ENCODE measurements at places on chromosomes 2 and 18.

DNA sequence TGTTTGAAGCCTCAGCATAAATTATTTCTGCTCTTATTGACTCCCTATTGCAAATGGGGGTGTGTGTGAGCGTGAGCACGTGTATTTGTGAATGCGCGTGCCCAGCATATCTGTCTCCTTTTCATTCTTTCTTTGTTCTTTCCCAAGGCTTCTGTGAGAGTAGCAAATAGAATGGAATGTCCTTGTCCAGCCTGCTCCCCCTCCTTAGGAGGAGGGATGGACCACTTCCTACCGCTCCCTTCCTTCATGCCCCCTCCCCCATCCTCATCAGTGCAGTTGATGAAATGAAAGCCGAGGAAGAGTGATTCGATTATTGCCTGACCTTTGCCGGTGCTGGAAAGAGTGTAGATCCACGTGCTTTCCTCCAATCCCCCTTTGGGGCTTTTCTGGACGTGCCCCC lies 102.0 kb downstream of the CPO start:
- no peak for DNase-seq

GRCh38 chr2:206832873-206833272 lies 67.5 kb downstream of the FASTKD2 start:
- DNase-seq: no peak

DNA sequence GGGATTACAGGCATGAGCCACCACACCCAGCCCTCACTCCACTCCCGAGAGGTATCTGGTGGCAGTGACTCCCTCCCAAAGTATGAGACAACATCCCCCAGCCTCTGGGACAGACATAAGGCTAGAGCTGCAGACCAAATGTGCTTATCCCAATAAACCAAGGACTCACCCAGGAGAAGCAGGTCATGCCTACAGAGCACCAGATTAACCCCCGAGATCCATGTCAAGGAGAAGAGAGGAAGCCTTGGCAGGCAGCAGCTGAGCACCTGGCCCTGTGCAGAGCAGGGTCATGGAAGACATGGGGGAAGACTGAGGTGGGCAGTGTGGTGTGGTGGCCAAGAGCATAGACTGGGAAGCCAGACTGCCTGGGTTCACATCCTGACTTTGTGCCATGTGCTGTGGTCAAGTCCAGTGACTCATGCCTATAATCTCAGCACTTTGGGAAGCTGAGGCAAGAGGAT lies 7.2 kb downstream of the RAB11FIP5 start:
- DNase-seq: no peak

GRCh38 chr18:76981396-76981968 lies 151.1 kb downstream of the MBP start:
- DNase-seq: no peak

DNA sequence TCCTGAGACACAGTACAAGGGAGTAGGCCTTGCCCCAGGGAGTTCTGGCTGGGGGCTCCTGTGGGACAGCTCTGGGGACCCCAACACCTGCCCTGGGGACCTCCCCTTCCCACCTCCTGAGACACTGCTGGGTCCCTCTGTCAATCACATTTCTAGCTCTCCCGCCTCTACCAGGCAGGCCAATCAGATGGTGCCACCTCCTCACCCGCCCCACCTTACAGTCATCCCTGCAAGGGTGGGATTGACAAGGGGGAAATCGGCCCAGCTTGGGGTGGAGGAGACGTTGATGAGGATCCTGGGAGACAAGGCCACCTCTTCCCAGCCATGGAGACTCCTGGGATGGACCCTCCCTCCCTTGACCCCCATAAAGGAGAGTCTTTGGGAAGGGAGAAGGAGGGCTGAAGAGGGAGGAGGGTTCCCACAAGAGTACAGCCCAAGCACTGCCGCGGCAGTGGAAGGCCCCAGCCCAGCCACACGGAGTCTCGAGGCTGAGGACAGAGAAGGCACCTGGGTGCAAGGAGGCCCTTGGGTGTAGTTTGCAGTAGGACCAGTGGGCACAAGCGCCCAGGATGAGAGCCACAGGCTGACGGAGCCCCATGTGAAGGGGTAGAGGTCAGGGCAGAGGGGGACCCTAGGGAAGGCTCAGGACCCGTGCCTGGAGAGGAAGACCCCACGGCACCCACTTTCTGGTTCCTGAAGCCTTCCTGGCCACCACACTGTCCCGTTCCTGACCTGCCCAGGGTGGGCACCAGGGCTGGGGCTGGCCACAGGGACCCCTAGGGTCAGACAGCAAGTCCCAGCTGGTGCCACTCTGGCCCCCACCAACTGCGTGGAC lies 109.9 kb upstream of the OTOS start:
- no peak for DNase-seq

- DNase-seq: no peak
Measured at GRCh38 chr2:219129589-219129988, 31.0 kb downstream of the NHEJ1 start.

DNA sequence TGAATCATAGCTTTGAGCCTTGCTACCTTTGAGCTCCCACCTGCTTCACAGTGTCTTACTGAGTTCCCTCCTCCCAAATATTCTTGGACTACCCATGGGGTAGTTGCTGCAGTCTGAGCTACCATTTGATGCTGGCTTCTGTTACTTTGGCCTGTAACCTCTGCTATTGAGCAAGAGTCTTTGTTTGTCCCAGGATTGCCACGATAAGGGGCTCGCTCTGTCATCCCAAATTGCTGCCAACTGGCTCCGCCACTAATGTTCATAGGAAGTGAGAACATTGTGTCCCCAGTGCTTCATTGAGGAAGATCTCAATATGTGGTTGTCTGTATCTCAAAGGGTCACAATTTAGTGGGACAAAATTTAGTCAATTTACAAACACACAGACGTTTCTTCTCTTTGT lies 103.8 kb downstream of the TRIM43 start:
- no peak for DNase-seq

DNA sequence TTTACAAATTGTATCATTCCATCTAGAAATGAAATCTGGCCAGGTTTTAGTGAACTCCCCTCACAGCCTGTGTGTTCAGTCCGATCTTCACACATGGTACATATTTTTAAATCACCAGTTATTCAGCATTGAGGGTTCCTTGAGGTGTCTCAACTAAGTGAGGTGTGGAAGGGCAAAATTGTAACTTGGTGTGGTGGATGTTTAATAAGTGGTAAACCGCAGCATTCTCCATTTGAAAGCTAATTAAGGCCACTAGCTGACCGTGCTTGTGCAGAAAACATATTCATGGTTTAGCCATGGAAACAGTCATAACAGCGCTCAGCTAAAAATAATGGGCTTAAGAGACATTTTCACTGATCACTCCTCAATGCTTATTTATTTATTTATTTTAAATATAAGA lies 786.2 kb upstream of the FANCL start:
- no peak for DNase-seq

GRCh38 chr2:156470975-156471583 lies 34.9 kb downstream of the GPD2 start:
- no peak for DNase-seq

DNA sequence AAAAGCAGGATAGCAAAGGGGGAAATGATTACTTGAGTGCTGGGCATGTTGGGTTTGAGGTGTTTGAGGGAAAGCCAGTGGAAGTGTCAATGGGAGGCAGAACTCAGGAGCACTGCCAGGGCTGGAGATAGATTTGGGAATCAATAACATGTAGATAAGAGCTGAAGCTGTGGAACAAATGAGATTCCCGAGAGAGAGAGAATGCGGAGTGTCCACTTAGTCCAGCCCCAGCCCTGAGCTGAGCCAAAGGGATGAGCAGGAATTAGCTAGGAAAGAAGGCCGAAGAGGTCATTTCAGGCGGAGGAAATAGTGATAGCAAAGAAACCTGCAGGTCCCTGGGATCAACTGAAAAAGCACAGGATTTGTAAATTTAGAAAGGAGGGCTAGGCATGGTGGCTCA lies 21.2 kb upstream of the YES1 start:
- no peak for DNase-seq

DNA sequence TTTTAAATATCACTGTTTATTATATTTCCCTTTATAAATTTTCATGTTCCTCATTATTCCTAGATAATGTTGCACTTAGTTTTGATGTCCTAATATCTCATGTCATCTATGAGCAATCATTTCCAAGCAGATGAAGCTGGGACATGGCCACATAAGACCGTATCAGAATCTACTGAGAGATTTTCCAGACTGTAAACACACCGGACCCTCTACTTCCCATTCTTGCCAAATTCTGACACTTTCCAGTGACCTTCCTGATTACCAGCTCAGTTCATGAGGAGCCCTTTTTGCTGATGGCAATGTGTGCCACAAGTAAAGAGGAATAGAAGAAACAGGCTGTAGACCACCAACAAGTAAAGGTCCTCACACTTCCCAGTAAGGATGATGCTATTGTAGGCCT lies 20.3 kb upstream of the PDE1A start:
- DNase-seq: no peak

GRCh38 chr2:236393101-236393500 lies 128.9 kb upstream of the ASB18 start:
- DNase-seq: no peak

DNA sequence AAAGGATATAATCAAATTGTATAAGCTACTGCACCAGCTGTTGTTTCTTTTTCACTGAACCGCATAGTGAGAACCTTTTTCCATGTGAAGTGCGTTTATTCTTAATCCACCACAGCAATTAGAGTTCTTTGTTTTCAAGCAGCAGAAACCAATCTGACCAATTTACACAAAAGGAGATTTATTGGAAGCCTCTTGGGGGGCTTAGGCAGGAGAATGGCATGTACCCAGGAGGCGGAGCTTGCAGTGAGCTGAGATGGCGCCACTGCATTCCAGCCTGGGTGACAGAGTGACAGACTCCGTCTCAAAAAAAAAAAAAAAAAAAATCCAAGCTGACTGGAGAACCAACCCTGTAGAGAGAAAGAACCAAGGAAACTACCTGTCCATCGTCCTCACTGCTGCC lies 10.0 kb downstream of the ADNP2 start:
- no peak for DNase-seq

DNA sequence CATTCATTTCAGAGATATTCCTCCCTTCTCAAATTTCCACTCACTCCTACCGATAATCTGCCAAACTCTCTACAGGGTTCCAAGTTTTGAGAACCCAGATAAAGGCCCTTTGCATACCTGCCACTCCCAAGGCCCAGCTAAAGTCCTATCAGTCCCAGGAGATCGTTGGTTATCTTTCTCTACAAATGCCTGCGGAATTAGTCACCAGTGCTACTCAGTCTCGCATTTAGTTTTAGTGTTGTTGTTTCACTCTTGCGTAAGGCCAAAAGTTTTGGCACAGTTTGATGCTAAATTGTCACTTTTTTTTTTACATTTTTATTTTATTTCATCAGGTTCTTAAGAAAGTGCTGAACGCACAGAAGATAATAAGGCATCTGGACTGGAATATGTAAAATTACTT lies 29.2 kb upstream of the SETBP1 start:
- DNase-seq: no peak

GRCh38 chr2:110891626-110892025 lies 159.3 kb downstream of the ACOXL start:
- no peak for DNase-seq

DNA sequence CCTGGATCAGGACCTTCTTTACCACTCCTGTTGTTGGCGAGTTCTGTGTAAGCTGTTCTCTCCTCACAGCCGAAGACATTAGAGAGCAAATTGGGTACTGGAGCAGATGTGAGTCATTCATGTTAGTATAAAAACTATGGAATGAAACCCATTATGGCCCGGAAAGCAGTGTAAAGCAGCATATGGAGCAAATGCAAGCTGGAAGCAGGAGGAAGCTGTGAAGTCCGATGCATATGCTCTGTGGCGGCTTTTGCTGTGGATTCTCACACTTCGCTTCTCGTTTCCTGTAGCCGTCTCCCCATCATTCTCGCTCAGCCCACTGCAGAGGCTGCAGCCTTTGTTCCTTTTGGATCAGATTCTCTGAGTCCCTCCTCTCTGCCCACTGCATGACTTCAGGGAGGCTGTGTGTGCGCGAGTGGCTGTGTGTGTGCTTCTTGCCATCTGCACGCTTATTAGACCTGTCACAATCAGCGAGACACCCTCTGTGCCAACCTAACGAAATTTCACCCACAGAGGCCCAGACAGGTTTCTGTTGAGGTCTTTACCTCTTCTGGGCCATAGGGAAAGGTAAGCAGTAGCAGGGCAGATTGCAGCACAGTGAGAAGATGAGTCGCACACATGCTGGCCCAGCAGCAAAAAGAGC lies 3.3 kb upstream of the GALNT14 start:
- DNase-seq: no peak

DNA sequence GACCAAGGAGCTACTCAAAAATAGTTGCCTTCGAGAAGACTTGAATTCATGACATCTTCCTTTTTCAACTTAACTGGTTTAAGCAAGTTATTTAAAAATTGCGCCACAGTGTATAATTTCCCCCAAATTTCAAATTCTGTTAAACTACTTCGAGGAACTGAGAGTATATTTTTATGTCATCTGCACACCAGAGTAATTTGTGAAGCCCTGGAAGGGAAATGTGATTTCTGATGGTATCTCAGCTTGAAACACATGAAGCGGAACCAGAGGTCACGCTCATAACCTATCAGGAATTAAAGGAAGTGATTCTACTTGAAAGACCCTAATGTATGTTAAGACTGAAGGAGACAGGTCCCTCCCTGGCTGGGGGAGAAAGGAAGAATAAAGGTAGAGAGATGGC lies 33.9 kb upstream of the DARS1 start:
- no peak for DNase-seq

DNA sequence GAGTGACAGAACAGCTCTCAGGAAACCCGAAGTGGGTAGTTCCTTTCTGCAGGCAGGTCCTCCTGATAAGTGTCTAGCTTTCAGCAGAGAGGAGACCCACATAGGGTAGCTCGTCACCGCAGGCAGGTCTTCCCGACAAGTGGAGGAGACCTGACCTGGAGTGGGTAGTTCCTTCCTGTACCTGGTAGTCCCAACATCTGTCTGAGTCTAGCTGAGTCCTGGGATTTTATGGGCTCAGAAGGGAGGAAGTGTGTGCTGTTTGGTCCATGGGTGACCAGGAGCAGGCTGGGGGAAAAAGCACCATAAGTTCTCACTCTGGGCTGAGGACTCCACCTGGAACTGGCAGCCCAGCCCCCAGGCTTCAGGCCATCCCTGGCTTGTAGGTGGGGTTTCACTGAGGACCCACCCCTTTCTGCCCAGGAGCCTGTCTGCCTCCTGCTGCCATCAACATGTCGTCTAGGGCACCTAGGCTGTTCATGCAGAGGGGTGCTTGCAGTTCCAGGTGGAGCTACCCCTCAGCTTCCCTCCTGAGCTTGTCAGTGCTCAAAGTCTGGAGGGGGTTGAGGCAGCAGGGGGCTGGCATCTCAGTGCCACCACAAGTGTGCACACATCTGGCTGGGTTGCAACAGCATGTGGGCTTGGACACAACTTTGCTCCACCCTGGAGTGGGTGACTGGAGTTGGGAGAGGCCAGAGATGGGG lies 9.4 kb downstream of the DYSF start:
- no peak for DNase-seq

DNA sequence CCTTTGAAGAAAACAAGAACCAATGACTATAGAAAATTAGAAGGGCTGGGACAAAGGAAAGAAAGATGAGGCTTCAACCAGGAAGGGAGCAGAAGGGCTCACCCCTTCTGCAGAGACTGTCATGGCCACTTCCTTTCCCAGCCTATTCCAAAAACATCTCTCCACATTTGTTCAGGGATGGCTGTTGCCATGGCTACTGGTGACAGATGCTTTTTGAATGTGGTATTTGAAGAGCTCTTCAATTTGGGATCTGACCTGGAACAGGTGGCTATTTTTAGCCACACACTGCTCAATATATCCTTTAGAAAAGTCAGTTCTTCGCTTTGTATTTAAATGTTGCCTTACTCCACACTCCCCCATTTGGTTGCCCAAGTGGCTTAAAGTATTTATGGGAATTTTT lies 64.1 kb upstream of the LCLAT1 start:
- no peak for DNase-seq
